ENCODE measurements at places on chromosomes 13 and 19. TPM values are rescaled to one million over a fixed set of nuclear protein-coding genes. Genes with fewer than 3 reads are reported as not detected.
A peak's percentile ranks its signal among the peaks of the same experiment; 100 is the strongest.

DNA sequence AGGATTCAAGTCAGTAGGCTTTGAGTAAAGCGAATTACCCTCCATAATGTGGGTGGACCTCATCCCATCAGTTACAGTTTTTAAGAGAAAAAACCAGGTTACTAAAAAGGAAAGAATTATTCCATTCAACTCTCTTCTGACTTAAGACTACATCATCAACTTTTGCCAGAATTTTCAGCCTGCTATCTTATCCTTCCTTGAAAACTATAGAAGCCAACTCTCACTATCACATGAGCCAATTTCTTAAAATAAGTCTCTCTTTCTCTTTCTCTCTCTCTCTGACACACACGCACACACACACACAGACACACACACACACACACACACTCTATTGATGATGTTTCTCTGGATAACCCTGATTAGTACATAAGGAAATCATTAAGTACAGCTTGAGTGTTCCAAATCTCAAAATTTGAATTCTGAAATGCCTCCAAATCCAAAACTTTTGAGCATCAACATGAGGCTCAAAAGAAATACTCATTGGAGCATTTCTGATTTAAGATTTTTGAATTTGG lies 217.0 kb upstream of the PRR20A start:
- no peak for DNase-seq
- no peaks in the 10 kb centered on the region for H3K36me3 ChIP-seq
- no peaks in the 10 kb centered on the region for H3K27me3 ChIP-seq
- H3K4me3 ChIP-seq, result no peak overlapping the region

GRCh38 chr19:2358548-2359173 lies 1.4 kb upstream of the TMPRSS9 start:
- no peaks in the 10 kb centered on the region for H3K4me1 ChIP-seq
- H3K27me3 ChIP-seq, result peaks cover 11% of the 10 kb centered on the region
- H3K4me3 ChIP-seq, result no peak overlapping the region
- no peak overlapping the region for H3K27ac ChIP-seq
- H3K36me3 ChIP-seq, result no peaks in the 10 kb centered on the region

DNA sequence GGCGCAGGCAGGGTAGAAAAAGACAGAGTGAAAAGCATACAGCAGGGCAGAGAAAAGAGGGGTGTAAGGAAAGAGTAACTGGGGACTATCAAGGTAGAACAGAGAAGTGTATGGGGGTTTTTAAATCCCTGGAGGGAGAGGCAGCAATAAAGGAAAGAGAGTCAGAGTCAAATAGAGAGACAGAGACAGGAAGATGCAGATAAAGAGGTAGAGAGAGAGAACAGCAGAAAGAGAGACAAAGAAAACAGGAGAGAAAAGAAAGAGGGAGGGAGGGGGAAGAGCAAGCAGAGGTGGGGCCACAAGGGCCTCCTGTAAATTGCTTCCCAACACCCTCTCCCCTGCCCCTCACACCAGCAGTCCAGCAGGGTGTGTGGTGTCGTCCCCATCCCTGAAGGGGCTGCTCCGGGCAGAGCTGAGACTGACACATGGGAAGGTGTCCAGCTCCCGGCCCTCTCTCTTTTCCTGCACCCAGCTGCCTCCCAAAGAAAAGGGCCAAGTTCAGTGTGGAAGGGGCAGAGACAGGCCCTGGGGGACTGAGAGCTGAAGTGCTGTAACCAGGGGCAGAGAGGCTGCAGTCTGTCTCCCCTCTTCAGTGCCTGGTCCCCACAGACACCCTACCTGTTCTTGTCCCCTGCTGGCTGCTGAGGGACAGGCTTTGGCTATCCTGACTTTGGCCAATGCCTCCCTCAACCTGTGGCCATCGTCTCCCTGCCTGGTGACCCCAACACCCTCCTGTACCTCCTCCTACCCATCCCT lies 17.4 kb upstream of the POU2F2 start:
- no peaks in the 10 kb centered on the region for H3K36me3 ChIP-seq
- H3K27me3 ChIP-seq, result peaks cover 71% of the 10 kb centered on the region
- DNase-seq, result no peak
- H3K27ac ChIP-seq, result no peak overlapping the region
- peaks cover 6% of the 10 kb centered on the region for H3K4me1 ChIP-seq

GRCh38 chr13:65292488-65292901 lies 1937.6 kb downstream of the PCDH9 start:
- no peak overlapping the region for H3K27ac ChIP-seq
- no peaks in the 10 kb centered on the region for H3K36me3 ChIP-seq
- peak; percentile 33 for DNase-seq

GRCh38 chr19:16569609-16570320 lies 2.5 kb downstream of the SLC35E1 start:
- peaks cover 67% of the 10 kb centered on the region for H3K36me3 ChIP-seq
- DNase-seq, result no peak
- peak overlapping the region; percentile 99 for H3K4me3 ChIP-seq
- H3K27me3 ChIP-seq, result no peaks in the 10 kb centered on the region
- H3K4me1 ChIP-seq, result peaks cover 32% of the 10 kb centered on the region

GRCh38 chr13:40344270-40345148 lies 321.9 kb downstream of the FOXO1 start:
- H3K4me3 ChIP-seq, result no peak overlapping the region
- H3K27ac ChIP-seq, result no peak overlapping the region
- no peaks in the 10 kb centered on the region for H3K36me3 ChIP-seq
- H3K4me1 ChIP-seq, result peaks cover 29% of the 10 kb centered on the region

DNA sequence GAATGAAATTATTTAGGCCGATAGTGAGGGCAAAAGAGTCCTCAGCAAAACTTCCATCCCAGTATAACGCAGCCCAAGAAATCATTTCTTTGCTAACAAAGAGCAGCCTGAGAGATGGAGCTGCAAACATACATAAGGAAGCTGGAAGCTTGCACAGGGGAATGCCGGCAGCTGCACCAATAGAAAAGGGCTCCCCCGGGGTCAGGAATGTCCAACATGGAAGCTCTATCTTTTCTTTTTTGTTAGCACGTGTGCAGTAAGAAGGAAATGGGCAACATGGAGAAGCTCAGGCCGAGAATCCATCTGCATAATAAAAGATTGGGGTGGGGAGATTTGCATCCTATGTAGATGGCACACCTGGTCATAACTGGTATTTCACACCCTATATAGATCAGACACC lies 1363.5 kb upstream of the PCDH20 start:
- H3K36me3 ChIP-seq, result no peaks in the 10 kb centered on the region
- no peak for DNase-seq
- H3K27me3 ChIP-seq, result peaks cover 12% of the 10 kb centered on the region
- no peak overlapping the region for H3K27ac ChIP-seq
- H3K4me3 ChIP-seq, result no peak overlapping the region

- no peak for DNase-seq
- no peaks in the 10 kb centered on the region for H3K36me3 ChIP-seq
- H3K4me1 ChIP-seq, result no peaks in the 10 kb centered on the region
- no peak overlapping the region for H3K4me3 ChIP-seq
- no peak overlapping the region for H3K27ac ChIP-seq
- no peaks in the 10 kb centered on the region for H3K27me3 ChIP-seq
Observed at GRCh38 chr19:12077375-12077774, 12.8 kb downstream of the ZNF844 start.

GRCh38 chr13:102960959-102961358 lies 105.3 kb downstream of the SLC10A2 start:
- H3K27me3 ChIP-seq, result no peaks in the 10 kb centered on the region
- H3K27ac ChIP-seq, result no peak overlapping the region
- H3K4me1 ChIP-seq, result no peaks in the 10 kb centered on the region
- no peaks in the 10 kb centered on the region for H3K36me3 ChIP-seq
- no peak for DNase-seq

- no peaks in the 10 kb centered on the region for H3K36me3 ChIP-seq
- no peak overlapping the region for H3K27ac ChIP-seq
- H3K4me1 ChIP-seq, result peaks cover 25% of the 10 kb centered on the region
- no peak overlapping the region for H3K4me3 ChIP-seq
Observed at GRCh38 chr13:45441633-45442032, 23.1 kb upstream of the COG3 start.

GRCh38 chr19:57888560-57889231 lies at the start of gene ZNF814:
TSS of gene ZNF814 (minus strand) at chr19:57889037. CDS start at chr19:57888802, 235 bp downstream.
- no peak within 1 kb of the TSS for H3K27ac ChIP-seq
- DNase-seq, result no peak
- H3K36me3 ChIP-seq, result no peaks in the 10 kb centered on the region
- no peak within 1 kb of the TSS for H3K4me3 ChIP-seq

ZNF560 gene
- total RNA-seq, result not detected

ACER1 gene
- not detected for total RNA-seq

SERPINE3 gene
- total RNA-seq, result not detected

- peak overlapping the region; percentile 94 for H3K27ac ChIP-seq
- H3K4me1 ChIP-seq, result peaks cover 8% of the 10 kb centered on the region
- no peak for DNase-seq
- peaks cover 30% of the 10 kb centered on the region for H3K36me3 ChIP-seq
- H3K4me3 ChIP-seq, result peak overlapping the region; percentile 87
- no peaks in the 10 kb centered on the region for H3K27me3 ChIP-seq
Observed at GRCh38 chr19:18541992-18542940, 1.1 kb downstream of the FKBP8 start.

- no peak overlapping the region for H3K27ac ChIP-seq
- no peaks in the 10 kb centered on the region for H3K4me1 ChIP-seq
- H3K4me3 ChIP-seq, result no peak overlapping the region
Observed at GRCh38 chr19:51621178-51621577, 9.0 kb downstream of the SIGLEC5 start.
